ENCODE measurements at places on chromosomes 3 and 15.

- DNase-seq = no peak
Measured at GRCh38 chr3:2603692-2604289, 505.1 kb downstream of the CNTN4 start.

GRCh38 chr15:77569729-77570125, 63.0 kb downstream of the LINGO1 start:
- DNase-seq = no peak

- DNase-seq = no peak
Measured at GRCh38 chr3:149340310-149340933, 7.0 kb upstream of the TM4SF18 start.

GRCh38 chr3:128285967-128286321, 132.7 kb downstream of the EEFSEC start:
- no peak for DNase-seq

- DNase-seq = no peak
Measured at GRCh38 chr3:76998555-76998954, 41.3 kb upstream of the ROBO2 start.

DNA sequence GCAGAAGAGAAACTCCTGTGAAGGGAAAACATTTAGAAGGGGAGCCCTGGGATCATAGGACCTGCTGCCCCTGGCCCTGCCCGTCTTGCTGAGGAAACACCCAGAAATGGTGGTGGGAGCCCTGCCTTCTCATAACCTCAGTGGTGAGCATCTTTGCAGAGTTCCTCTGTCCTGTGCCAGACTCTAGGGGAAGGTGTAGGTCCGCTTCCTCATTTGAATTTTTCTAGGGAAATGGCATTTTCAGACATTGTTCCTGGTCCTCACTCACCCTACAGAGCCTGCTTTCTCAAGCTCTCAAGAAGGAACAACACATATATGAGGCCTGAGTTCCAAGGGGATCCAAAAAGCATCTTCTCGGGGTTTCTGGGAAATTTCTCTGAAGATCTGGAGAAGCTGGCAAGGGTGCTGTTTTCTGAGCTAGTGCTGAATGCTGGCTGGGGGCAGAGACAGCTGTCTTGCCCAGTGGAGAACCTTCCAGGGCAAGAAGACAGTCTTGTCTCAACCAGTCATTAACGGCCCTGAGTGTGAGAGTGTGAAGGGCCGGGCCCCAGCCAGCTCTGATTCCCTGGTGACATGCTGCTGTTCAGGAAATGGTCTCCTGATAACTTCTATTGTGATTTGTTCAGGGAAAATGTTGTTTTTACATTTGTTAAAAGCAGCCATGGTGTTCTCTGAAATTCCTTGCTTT, 283.1 kb upstream of the LRRFIP2 start:
- no peak for DNase-seq

DNA sequence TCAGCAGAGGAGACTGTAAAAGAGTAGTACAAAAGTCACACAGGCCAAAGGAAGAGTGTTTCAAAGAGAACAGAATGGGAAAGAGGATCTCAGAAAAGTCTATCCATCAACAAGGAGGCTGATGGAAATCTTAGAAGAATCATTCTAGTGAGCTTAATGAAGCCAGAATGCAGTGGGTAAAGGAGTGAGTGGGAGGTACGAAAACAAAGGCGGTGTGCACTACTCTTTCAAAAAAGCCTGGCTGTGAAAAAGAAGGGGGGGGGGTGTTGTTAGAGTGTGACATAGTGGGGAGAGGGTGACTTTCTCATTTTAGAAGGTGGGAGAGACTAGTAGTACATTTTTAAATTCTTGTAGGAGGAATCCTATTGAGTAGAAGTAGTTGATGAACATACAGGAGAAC, 11.7 kb downstream of the PAQR9 start:
- DNase-seq = no peak

- no peak for DNase-seq
Measured at GRCh38 chr3:105948101-105948500, 79.3 kb upstream of the CBLB start.

DNA sequence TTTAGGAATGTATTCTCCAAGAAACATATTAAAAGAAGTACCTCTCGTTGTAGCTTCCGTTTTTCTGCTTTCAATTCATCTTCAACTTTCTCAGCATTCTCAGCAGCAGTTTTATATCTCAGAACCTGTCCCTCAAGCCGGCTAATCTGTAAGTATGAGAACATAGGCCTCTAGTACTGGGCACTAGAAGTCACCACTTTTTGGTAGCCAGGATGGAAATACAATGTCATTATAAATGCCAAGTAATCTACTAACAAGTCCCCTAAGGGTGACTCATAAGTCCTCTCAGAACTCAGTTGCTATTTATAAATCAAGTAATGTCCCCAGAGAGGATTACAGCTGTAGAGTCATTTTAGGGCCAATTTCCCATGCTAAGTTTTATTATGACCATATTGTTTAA, 61.1 kb downstream of the MLH1 start:
- no peak for DNase-seq

DNA sequence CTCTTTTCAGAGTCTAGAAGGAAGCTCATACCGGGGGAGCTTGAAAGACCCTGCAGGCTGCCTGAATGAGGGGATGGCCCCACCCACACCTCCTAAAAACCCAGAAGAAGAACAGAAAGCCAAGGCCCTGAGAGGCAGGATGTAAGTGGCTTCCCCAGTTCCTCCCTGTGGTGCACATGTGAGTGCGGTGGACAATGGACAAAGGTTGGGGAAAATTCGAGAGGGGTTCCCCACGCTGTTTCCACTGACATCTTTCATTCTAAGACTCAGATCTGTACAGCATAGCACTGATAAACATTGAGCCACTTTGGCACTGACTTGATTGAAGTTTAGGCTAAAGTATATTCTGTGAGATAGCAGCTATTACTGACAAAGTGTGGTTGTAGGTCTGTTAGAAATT, 79.5 kb upstream of the UMPS start:
- DNase-seq = no peak

GRCh38 chr15:49815950-49816349, 195.1 kb downstream of the DTWD1 start:
- DNase-seq = no peak

DNA sequence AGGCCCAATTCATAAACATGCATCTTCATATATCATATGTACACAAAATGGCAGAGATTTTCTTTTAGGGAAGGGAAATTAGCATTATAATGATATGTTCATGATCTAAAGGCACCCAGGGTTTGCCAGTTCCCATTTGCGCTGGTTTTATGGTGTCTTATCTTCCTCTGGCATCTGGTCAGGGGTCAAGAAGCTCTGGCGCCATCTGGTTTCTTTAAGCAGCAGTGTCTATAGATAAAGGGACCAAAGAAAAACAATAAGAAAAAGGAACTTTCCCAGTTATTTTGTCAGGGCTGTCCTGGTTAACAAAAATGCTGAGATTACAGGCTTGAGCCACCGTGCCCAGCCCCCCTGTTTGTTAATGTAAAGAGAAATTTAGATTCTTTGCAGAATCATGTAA, 3.3 kb upstream of the DCP1A start:
- peak; percentile 52 for DNase-seq

DNA sequence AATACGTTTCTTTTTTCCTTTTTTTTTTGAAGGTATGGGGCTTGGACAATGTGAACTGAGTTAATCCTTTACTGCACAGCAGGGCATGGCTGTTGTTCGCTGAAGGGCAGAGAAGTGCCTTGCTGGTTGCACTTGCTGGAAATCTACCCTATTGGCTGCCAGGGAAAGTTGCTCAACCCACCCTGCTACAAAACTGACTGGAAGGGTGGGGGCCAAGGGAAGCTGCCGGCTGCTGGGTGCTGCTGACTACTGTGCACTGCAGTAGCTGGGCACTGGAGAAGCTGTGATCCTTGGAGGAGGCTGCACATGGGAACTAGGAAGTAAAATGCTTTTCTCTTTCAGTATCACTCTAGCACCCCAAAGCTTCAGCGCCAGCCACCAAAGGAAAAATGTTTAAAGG, 70.5 kb downstream of the ETV5 start:
- no peak for DNase-seq

- no peak for DNase-seq
Measured at GRCh38 chr3:69563981-69564380, 175.3 kb upstream of the MITF start.

GRCh38 chr3:154304116-154304786, 20.0 kb downstream of the DHX36 start:
- DNase-seq = no peak

- DNase-seq = peak; percentile 26
Measured at GRCh38 chr3:14377838-14378169, 24.6 kb upstream of the SLC6A6 start.

GRCh38 chr3:24495326-24495994, 810 bp upstream of the THRB start:
- DNase-seq = no peak

DNA sequence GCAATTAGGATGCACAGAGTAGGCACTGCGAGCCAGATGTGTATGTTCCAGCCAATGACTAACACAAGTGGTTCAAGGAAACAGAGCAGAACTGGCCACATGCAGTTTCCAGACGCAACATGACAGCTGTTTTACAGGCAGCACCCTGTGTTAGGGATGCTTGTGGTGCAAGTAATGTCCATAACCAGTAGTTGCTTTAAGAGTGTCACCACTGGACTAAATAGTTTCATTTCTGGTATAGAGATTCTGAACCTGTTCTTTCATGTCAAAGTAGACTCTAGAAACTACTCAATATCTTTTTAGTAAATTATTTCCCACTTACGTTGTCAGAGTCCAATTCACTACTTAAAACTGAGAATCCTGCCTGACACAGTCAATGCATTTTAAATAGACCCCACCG, 14.5 kb upstream of the LPP start:
- no peak for DNase-seq

GRCh38 chr3:192220915-192221314, 506.4 kb downstream of the FGF12 start:
- DNase-seq = no peak

DNA sequence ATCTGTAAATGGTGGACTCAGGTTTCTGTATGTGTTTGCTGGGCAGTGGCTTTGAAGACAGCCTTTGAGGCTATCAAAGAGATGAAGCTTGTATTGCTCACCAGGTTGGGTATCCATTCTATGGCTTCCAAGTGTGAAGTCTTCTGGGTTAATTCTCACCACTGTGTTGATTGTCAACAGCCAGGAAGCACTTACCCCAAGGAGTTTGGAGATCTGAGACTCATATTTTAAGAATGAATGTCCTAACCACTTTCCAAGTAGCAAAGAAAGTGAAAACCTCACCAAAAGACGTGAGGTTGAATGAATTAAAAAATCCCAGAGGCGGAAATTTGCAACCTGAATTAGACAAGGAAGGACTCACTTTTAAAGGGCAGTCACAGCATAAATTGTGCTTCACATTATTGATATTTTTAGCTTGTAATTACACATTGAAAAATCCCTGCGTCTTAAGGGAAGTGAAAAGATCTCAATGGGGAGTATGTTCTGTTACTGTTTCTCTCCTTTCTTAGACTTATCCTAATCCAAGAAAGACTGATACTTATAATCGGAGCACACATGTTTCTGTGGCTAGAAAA, 304.0 kb upstream of the TPRG1 start:
- no peak for DNase-seq

DNA sequence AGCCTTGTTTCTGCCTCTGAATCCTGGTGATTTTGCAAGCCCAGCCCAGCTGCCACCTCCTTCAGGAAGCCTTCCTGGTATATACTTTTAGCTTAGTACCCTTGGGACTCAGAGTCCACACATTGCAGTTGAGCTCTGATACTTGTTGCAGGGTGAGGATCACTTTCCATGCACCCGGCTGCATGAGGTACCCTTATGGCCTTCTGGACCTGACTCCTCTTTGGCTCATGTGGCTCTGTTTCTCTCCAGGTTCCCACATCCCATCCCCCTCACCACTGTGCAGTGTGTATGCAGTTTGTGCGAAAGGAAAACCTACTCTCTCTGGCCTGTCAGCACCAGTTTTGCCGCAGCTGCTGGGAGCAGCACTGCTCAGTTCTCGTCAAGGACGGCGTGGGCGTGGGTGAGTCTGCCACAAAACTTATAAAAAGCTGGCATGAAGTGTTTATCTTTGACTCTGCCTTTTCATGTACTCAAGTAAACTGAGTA, 23.1 kb upstream of the P4HTM start:
- DNase-seq = no peak

DNA sequence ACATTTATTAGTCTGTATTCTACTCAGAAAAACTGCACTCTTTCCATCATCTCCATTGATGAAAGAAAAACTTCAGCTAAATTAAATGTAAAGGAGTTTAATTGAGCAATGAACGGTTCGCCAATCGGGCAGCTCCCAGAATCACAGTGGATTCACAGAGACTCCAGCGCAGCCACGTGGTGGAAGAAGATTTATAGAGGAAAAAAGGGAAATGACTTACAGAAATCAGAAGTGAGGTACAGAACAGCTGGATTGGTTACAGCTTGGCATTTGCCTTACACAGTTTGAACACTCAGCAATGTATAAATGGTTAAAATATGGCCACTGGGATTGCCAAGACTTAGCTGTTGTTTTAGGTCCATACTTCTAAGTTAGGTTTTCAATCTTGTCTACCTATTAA, 2.8 kb upstream of the SUCLG2 start:
- no peak for DNase-seq

DNA sequence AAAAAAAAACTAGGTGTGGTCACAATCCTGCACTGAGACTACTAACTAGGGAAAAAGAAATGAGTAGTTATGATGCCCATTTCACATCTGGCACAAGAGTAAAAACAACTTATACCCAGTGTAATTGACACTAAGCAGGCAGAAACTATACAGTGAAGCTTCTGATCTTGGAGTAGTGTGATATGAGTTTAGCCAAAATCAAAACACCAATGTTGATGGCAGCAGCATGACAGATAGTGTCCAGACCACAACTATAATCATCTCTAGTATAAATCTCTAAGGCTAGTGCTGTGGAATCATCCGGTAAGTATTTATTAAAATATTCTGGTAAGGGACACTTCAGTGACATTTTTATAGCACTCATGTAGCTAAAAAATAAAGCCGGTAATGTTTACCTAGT, 108.5 kb upstream of the EPHA6 start:
- no peak for DNase-seq

GRCh38 chr15:83559310-83559966, 94.5 kb upstream of the ADAMTSL3 start:
- DNase-seq = no peak

DNA sequence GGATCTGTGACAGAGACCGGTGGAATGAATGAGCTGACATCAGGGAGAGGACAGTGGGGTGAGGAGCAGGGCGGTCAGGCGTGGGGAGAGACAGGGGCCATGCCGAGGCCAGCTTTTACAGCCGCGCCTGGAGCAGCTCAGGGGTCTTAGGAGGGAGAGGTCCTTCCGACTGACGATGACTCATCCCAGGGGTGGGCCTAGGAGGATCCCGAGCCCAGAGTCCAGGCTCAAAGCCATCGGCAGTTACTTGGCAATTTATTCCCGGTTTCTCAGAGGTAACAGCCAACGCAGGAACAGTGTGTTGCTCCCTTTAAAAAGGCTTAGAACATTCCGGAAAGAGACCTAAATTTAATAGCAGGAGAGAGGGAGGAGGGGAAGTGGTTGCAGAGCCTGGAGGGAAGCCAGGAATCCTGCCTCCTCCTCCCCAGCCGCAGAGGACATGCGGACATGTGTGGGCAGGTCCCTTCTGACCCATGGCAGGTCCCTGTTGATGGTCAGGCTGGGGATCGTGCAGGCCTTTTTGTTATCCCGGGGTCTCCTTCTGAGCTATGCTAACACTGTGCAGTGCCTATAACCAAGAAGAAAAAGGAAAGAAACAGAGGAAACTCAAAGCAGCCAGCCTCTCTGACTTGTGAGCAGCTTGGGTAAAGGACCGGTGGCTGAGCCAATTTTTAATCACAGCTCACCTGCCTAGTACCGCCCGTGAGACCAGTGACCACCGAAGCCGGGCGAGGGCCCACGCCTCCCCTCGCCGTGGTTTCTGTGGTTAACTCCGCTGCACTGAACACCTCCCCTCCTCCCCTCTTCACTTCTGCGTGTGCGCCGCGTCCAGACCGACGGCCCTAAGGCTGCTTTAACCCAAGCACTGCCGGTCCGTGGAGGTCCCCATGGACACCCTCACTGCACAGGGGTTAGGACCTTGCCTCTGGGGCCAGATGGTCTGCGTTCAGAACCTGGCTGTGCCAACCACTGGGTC, 392.4 kb upstream of the PROK2 start:
- no peak for DNase-seq

Measured in SIG-M5 (cell line).